ENCODE measurements at places on chromosomes 4 and X.

- DNase-seq, result no peak
These were observed 84.3 kb downstream of the PDLIM5 start for GRCh38 chr4:94536049-94536448.

GRCh38 chr4:18111081-18111480, 89.5 kb upstream of the LCORL start:
- DNase-seq, result no peak

DNA sequence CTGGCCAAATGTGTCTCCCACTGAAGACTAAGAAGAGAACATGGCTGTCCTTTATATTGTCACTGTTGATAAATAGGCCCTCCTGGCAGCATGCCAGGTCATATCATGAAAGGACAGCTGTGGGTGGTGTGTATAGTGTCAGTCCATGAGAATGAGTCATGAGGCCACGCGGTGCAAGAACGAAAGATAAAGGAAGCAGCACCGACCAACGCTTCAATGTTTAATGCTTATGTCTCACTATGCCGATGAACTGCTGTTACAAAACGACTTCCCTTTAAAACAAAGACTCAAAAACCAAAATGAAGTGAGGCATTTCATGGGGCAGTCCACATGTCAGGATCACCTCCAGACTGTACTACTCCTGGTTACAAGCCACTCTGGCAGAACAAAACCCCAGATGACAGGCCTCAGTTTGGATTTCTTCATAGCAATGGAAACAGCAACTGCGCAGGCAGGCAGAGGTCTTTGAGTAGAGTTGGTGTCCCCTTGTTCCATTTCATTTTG, 5.2 kb upstream of the TCEANC start:
- peak; percentile 82 for DNase-seq

GRCh38 chr4:121957266-121957665, 5.4 kb upstream of the TRPC3 start:
- DNase-seq, result no peak

DNA sequence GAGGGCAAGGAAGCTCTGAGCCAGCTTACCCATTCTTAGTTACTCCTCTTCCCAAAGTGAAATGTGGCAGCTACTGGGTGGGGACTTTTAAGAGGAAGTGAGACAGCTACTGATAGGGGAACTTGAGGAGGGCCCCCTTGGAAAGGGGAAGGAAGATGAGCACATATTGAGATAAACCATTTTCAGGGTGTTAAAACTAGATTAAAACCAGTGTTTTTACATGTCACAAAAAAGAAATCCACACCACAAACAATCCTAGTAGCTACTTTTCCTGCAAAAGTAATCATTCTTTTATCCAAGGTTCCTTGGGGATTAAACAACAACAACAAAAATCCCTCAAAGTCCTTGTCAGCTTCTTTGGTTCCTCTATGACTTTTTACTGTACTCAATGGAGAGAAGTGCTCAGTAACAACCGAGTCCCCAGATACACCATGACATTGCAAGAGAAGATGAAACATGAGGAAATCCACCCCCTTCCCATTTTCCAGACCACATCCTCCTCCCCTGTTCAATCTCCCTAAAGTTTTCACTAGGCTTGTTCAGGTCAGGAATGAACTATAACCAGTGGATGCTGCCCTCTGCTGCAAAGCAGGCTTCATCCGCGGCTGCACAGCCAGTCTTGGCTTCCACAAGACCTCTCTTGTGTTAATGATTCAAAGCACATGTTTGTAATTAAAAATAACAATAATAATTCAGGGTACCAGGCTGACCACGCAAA, 113.5 kb upstream of the TMEM164 start:
- no peak for DNase-seq

- DNase-seq, result no peak
These were observed 17.5 kb downstream of the MAML3 start for GRCh38 chr4:140136509-140136908.

- DNase-seq, result no peak
These were observed 38.8 kb downstream of the DCLK2 start for GRCh38 chr4:150117094-150117493.

DNA sequence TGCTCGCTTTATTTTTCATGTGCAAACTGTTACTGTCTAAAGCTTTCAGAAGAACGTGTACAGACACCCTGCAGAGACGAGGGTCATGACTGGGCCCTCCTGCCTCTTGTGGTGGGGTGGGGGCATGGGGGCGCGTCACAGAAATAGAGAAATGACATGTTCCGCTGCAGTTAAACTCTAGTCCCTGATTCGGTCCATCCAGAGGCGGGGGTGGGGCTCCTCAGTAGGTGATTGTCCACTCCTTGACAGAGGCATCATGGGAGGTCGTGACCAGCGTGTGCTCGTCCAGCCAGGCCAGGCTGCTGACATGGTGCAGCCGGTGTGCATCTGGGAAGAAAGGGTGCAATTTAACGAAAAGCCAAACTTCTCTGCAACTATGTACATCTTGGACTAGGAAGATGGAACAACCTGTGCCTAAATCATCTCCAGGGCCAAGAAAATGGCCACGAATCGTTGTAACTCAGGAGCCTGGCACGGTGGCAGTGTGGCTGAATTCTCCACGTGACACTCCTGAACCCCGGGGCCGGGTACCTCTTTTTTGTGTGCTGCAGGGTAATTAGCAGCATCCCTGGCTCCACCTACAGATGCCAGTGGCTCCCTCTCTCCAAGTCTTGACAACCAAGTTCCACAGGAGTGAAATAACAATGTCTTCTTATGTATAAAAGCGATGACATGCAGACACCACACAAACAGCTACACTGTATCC, 41.3 kb downstream of the WDR1 start:
- DNase-seq, result no peak

DNA sequence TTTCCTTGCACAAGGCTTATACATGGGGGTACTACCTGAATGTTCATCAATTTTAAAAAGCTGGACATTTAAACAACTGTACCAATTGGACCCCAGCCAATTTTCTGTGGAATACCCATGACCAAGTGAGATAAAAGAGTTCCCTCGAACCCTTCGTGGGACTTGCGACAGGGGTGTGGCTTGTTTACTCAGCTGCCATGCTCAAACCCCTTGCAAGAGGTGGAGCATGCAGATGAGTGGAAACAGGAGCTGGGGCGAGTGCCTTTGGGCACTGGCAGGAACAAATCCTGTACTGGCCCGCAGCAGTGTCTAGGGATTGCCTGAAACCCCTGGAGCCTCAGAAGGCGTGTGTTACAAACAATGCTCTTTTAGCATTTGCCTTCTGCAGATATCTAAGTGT, 144.2 kb downstream of the PDHA2 start:
- no peak for DNase-seq

DNA sequence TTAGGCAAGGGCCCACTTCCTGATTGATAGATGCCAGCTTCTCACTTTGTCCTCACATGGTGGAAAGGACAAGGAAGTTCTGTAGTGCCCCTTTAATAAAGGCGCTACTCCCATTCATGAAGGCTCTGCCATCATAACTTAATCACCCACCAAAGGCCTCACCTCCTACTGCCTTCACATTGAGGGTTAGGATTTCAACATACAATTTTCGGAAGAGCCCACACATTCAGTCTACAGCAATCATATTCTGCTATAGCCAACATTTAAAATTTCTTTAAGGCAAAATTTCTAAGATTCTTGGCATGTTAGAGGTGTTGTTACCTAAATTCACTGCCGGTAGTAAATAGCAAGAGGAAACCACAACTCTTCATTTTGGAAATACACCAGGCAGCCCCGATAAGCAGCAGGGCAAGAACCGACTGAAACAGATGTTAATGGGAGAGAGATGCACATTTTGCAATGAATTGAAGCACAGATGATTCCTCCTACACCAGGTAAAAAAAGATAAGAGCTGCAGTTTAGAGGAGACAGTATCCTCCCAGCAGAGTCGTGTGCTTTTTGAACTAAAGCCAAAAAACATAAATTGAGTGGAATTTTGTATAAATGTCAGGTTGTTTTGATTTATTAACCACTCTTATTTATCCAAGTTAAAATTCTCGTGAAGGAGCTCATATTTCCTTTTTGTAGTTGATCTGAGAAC, 594.9 kb downstream of the KCTD8 start:
- no peak for DNase-seq

GRCh38 chr4:76251441-76252270, at the start of gene FAM47E:
Gene FAM47E (plus strand): TSS chr4:76251721. CDS start chr4:76251747, 26 bp downstream.
- DNase-seq, result no peak

DNA sequence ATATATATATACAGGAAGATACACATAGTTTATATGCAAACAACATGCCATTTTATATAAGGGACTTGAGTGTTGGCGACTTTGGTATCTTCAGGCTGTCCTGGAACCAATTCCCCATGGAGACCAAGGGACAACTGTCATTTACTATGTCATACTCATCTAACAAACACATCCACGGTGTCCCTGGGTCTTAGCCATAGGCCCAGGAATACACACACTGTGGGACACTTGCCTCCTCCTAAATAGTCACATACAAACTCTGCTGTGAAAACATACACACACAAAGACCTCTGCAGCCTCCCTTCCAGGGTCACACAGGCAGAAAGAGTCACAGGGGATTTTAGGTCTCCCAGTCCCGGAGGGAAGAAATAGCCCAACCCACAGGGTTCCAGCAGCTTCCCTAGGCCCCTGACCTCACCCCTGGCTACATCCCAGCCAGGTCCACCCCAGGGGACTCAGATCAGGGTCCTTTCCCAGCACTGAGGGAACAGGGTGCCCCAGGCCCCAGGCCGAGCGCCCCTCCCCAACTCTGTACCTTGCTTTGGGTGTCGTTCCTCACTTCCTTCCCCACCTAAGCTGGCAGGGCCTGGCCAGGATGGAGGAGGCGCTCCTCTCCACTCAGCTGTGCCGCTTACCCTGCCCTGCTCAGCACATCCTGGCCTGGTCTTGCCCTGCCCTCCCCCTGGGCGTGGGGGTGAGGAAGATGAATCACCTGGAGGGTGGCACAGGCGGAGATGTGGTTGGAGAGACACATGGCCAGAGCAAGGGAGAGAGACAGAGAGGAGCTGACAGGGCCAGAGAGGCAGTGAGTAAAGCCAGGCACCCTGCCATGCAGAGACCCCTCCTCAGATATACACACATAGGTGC, 21.8 kb downstream of the FGD1 start:
- no peak for DNase-seq

- no peak for DNase-seq
These were observed 506.5 kb downstream of the C4orf33 start for GRCh38 chr4:129602447-129602846.

DNA sequence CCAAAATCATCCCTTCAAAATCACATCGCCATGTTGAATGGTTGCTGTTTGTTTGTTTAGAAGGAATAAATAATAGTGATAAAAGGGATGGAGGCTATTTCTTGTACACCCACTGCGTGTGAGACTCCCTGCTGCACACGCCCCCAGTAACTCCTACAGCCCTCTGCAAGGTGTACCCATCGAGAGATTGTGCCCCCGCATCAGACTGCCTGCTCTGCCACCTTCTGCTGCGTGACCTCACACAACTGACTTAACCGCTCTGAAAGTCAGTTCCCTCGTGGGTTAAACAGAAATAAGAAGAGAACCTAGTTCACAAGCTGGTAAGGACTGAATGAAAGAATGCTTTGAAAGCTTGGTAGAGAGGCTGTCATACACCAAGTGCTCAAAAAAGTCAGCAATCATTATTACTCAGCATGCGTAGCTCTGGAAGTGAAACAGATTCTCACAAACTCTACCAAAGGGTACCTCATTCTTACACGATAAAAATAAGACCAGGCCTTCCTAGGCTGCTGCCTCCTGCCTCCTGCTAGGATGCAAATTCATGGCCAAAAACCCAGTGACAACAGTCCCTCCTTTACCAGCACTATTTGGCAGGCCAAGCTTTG, 147.1 kb downstream of the CPEB2 start:
- DNase-seq, result no peak

GRCh38 chr4:124540014-124540413, 172.5 kb downstream of the ANKRD50 start:
- no peak for DNase-seq

All from CD4-positive, alpha-beta T cell treated with Interleukin-2 at 100 ng/mL for 4 hours (primary cell).